ENCODE measurements at places on chromosomes 3 and 15.

DNA sequence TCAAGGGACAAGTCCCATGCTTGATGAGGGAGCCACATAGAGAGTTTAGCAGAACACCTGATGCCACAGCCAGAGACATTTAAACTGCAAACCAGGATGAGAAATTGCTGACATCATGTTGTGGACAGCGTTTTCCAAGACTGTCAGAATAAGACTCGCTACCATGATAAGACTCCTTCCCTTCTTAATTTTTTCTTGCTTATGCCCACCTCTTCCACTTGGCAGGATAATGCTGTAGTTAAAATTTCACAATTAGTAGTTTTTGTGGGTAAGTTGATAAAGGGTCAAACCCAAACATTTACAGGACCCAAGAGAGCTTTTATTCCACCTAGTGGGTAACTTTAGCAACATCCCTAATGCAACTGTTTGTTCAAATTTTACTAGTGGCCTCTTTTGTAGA, 3.0 kb upstream of the PIAS1 start:
- no peak for DNase-seq

DNA sequence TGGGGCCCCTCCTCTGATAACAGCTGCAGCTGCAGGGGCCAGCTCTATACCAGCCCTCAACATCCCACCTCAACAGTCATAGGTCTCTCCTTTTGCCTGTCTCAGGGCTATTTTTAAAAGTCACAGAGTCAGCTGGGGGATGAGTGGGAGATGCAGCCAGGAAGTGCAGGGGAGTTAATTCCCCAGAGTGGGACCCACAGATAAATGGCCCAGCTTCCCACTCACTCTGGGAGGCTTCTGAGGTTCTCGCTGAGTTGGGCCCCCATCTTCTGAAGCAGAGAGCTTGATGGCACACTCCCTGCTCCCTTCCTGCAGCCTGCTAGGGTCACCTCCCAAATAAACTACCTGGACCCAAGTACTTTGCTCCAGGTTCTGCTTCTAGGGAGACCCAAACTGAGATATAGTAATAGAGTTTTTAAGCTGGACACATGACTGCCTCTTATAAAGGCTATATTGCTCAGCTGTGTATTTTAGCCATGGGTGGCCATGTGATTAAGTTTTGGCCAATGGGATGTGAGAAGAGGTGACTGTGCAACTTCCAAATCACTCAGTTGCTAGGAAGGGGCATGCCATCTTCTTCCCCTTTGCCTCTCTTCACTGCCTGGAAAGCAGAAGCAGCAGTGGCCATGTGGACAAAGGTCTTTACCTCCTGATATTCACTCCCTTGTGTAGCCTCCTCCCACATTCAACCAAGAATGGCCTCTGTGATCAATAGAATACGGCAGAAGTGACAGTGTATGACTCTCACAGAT, 15.5 kb upstream of the VIPR1 start:
- DNase-seq, result no peak

DNA sequence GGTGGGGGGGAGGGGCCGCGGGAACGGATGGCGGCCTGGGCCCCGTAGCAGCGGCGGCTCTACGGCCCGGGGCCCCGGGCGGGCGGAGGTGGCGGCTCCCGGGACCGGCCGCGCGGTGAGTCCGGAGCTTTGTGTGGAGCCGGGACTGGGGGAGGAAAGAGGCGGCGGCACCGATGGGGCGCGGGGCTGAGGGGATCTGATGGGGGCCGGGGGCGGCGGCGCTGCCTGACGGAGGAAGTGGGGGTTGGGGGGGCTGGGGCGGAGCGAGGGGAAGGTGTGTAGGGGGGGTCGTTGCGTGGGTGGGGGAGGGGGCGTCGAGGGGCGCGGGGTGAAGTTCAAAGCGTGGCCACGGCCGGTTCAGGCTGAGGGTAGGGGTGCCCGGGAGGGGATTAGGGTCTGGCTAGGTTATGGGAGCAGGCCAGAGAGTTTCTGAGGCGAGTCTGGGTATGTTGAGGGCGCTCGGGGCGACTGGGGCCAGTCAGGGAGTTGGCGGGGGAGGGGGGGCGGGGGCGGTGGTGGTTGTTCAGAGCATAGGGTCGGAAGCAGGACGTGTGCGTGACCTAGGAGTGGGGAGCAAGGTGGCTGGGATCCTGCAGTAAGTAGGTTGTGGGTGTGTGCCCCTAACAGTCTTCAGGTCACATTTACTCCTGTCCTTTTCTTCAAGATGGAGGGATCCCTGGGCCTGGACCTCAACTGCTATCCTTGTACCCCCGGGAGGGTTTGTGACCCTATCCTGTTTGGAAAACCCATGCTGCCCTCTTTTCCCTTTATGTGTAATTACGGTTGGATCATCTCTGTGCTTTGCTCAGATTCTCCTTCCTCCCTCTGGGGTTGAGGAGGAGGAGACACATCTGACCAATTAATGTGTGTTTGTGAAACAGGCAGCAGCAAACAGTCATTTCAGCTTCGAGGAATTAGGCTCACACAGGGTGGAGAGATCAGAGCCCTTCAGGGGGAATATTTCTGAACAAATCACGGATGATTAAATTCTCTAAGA, 644 bp downstream of the ZNF609 start:
- peak; percentile 81 for DNase-seq

- no peak for DNase-seq
Observed at GRCh38 chr15:79222808-79223207, 59.7 kb upstream of the ANKRD34C start.

DNA sequence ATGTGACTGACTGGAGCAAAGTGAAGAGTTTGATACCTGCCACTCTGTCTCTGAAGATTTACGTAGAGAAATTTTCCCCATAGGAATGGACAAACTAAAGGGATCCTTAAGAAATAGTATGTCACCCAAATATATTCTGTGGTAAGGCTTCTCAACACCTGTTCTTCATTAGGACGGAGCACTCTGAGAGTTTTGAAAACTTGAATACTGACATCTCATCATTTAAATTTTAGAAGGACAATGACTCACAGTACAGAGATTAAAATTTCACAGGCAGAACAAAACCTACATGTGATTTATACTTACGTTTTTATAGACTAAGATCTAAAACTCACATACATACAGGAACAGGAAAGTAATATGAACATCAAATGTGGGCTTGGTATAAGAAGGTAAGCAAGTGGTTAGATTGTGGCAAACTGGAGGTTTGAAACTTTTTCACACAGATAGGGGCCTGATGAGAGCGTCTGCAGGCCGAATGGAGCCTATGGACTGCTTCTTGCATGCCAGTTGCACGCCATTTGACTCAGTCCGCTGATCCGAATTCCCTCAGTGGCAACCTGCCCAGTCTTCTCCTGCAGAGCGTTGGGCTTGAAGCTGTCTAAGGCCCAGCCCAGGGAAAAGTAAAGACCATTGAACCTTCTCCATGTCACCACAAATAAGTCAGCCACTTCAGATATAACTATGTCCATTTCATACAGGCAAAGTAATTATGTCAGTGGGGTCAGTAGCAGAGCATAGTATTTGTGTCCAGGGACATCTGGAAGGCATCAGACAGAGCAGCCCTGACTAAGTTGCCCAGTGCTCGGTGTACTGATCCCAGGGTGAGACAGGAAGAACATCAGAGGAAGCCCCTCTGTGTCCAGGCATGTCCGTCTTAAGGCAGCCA, 45.7 kb downstream of the ZBTB38 start:
- DNase-seq, result no peak

- no peak for DNase-seq
Observed at GRCh38 chr3:41330465-41330864, 131.2 kb downstream of the CTNNB1 start.

GRCh38 chr15:58528188-58528870, 96.5 kb downstream of the LIPC start:
- peak; percentile 59 for DNase-seq

DNA sequence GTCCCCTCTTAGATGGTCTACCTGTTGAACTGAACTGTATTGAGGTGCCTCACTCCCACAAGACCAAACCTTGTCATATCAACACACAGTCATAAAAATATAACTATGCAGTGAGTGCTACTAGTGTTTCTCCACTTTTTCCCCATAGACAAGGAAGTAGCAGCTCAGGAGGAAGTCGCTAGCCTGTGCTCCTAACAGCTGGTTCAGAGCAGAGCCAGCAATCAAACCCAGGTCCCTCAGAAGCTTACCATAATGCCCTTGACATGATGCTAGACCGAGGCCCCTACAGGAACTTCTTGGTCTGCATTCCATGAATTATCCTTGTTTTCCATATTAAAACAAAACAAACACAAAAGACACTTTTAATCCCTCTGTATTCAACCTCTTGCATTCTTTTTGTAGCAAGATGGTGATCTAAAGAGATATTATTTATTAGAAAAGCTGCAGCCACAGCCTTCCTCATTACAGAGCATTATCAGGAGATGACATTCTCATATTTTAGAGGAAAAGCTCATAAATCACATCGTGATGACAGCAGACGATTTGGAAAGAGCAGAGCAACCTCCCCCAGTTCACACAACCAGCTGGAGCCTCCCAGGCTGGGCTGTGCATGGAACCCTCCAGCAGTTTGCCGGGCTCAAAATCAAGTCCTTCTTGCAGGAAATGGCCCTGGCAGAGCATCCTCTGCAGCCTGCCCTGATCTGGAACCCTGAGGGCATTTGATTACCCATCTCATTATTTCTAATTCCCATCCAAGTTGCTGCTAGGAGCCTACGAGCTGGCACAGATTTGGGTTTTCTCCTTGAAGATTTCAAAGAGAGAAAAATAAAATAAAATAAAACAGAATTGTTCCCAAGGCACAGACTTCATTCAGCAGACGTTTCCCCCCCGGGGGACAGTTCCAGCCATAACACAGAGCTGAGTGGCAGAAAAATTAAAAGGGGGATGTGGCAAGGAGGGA, 118.8 kb downstream of the SRGAP3 start:
- DNase-seq, result no peak

- DNase-seq, result no peak
Observed at GRCh38 chr3:139122612-139123011, 77.9 kb upstream of the PRR23C start.

DNA sequence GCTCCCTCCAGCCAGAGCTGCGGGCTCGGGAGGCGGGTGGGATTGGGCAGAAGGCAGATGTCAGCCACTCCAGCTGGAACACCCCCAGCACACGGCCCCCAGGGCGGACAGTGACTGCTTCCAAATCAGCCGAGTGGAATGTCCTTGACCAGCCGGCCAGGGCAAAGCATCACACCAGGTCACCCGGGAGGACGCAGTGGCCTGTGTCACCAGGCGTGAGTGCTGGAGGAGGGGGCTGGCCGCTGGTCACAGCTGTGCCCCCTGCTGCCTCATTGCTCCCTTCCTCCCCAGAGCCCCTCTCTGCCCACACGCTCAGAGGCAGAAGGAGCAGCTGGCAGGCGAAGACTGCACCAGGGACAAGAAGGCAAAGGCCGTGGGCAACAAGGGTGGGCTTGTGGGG, 33.5 kb downstream of the NTRK3 start:
- no peak for DNase-seq

- DNase-seq, result peak; percentile 65
Observed at GRCh38 chr3:172622916-172623700, 87.8 kb downstream of the NCEH1 start.

GRCh38 chr3:46931631-46932331, 44.8 kb downstream of the CCDC12 start:
- no peak for DNase-seq

GRCh38 chr3:10320320-10320677, 613 bp downstream of the SEC13 start:
- DNase-seq, result no peak

GRCh38 chr3:46921041-46921440, 43.5 kb downstream of the PTH1R start:
- DNase-seq, result no peak

DNA sequence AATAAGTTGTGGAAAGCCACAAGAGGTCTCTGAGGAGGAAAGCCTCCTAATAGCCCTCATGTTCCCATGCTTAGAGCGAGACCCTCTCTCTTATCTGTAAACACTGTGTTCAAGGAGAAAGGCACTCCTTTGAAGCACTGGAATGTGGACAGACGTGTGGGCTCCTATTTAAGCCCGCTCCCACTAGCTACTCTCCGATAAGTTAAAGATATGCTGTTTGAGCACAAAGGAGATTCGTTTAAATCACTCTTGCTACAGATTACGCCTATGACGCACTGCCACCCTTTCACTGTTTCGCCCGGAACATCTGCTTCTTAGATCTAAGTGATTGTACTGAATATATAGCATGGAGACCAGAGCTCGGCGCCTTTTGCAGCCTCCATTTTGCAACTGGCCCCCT, 57.8 kb upstream of the FAM3D start:
- no peak for DNase-seq
